ENCODE measurements at places on chromosomes 11 and 22.

- DNase-seq = no peak
Measured at GRCh38 chr11:92762121-92762540, 207.3 kb upstream of the MTNR1B start.

GRCh38 chr11:66495401-66495854 is 15.0 kb upstream of the BBS1 start:
- DNase-seq = no peak

DNA sequence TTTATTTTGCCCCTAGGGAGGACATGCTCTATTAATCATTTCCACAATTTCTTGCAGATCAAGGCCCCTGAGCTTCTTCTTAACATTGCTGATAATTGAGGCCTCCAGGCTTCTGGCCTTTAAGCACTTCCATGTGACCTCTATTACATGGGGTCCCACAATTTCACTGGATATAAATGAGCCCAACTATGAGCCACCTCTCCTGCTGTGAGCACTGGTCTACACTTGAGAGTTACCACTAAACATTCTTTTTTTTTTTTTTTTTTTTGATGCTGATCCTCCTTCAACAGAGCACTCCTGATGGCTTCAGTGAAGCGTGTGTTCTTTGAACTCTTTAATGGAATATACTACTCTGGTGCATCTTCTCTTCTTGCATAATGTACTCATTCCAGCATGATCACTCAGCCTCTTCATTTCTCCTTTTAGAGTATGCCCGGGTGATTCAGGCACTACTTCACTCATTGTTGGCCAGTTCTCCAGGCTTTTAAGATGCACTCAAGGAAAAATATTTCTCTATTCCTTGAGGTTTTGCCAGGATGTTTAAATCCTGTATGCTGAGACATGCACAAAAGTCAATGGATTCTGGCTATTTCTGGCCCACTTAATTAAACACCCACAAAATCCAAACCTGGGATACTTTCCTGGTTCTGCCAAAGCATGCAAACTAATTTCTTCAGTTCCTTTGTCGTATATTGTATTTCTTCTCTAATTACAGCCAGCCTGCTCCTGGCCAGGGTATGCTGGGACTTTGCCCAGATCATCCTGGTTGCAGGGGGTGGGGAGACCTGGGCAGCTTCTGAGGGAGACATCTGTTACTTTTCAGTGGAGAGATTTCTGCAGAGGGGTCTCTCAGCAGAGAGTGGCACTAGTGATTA is 257.8 kb upstream of the LUZP2 start:
- no peak for DNase-seq

- DNase-seq = peak; percentile 40
Measured at GRCh38 chr22:44091021-44091721, 67.1 kb downstream of the PARVB start.

GRCh38 chr11:62680825-62681240 is 2.0 kb upstream of the UBXN1 start:
- DNase-seq = peak; percentile 86

GRCh38 chr11:99199341-99199740 is 178.6 kb downstream of the CNTN5 start:
- no peak for DNase-seq

DNA sequence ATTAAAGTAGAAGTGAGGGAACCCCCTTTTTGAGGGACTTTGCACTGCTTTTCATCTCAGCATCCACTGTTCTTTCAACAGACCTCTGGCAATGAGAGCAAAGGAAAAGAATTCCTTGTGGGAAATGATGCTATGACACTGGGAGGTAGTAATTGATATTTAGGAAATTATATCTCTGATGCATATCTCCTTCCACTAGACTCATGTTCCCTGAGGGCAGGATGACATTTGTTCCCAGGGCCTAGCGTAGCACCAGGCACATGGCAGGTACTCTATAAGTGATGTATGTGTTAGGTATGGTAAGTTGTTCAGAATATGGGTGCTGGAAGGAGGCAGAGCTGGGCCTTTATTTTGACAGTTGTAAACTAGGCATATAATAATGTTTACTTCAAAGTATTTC is 142.9 kb downstream of the CCDC81 start:
- no peak for DNase-seq

- no peak for DNase-seq
Measured at GRCh38 chr11:94739331-94739730, 28.8 kb upstream of the AMOTL1 start.

DNA sequence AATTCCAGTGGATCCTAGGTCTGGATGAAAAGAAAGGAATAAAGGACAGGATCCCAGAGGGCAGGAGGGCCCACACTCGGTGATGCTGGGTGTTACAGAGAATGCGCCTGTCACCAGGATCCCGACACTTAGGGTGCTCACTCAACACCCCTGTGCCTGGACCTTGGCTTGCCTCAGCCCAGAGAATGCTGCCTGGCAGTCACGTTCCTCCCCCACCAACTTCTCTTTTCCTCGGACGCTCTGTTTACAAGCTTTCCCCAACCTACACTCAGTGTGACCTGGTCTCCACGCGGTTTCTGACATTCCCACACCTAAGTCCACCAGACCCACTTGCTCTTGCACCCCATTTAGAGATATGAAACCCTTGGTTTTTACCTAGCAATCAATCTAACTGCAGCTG is 38.0 kb upstream of the ETS1 start:
- no peak for DNase-seq

- DNase-seq = no peak
Measured at GRCh38 chr22:39181778-39182177, 29.3 kb upstream of the CBX7 start.

- DNase-seq = no peak
Measured at GRCh38 chr11:44784851-44785250, 58.1 kb downstream of the TSPAN18 start.

DNA sequence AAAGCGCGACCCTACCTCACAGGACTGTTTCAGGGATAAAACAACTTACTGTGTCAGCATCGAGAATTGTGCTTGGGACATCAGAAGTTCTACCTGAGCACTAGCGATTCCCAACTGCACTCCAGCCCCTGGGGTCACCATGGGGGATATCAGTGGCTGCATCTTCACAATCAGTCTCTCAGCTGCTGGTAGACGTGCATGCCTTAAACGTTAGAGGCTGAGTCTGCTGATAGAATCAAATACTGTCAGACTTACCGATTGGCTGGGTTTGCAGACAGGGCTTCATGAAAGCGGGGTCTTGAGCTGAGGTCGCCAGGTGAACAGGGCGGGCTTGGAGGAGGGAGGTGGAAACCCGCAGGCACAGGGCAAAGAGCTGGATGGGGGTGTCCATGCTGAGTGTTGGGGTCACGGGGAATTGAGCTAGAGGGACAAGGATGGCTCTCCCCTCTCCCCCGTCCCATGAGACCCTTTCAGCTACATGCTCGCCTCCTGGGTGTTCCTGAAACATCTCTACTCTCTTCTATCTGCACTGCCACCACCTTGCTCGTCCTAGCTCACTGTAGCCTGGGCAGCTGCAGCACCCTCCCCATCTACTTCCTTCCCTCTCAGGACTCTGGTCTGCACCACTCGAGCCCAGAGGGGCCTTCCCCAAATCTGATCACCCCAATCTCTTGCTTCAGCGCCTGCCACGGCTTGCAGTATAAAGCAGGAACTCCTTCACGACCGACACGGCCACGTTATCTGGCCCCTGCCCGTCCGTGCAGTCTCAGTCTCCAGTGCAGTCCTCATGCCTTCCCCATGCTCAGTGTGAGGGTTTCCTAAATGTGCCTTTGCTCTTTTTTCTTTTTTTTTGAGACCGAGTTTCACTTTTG is 43.5 kb downstream of the ST14 start:
- no peak for DNase-seq

GRCh38 chr22:24789516-24789915 is 15.0 kb upstream of the PIWIL3 start:
- no peak for DNase-seq

GRCh38 chr22:39238966-39239505 is 5.7 kb downstream of the PDGFB start:
- DNase-seq = no peak

DNA sequence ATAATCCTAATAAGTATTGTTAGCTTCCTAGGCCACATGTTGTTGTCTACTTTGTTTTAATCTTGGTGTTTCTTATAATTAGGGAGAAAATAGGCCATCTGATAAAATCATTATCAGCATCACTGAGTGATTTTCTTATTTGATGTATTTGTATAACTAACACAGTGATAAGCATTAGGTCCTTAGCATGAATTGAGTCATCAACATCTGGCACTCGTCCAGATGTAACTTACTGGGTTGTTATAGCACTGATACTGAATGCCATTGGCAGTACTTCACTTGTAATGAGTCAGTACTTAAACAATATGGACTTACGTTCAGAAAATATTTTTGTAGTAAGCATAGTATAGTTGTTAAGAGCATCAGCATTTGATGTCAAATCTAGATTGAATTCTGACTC is 16.2 kb downstream of the API5 start:
- DNase-seq = peak; percentile 35

DNA sequence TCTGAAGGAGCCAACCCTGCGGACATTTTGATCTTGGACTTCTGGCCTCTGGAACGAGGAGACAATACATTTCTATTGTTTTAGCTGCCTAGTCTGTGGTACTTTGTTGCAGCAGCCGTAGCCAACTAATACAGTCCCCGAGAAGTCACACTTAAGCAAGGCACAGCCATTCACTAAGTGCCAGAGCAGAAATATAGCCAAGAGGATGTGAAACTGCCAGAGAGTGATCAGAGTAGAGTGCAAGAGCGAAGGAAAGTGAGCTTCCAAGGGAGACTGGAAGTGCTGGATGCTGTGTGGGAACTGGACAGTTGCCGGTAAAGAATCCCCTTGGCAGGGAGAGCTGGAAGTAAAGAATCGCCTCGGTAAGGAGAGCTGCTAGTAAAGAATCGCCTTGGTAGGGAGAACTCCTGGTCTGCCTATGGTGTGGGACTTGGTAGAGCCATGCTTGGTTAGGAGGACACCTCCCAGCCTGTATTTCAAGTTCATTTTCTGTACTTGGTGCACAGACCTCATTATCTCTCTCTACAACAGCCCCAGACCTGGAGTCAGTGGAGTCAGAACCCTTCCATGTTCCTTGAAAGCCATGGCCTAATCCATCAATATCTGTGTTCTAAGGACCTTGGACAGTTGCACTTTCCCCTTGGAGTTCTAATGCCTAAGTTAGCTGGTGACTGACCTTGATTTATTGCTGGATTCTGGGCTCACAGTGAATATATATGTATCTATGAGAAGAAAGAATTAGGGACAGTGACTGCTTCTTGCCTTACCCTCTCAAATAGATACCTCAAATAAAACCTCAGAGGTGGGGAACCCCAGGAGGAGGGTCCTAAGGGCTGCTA is 162.1 kb downstream of the LDLRAD3 start:
- no peak for DNase-seq

Data from hepatic stellate cell (primary cell).